Fibroblast of skin of left quadriceps (primary cell): ENCODE measurements at places on chromosomes 4 and X.

GRCh38 chr4:102321260-102321995, 23.9 kb downstream of the SLC39A8 start:
- DNase-seq: no peak

DNA sequence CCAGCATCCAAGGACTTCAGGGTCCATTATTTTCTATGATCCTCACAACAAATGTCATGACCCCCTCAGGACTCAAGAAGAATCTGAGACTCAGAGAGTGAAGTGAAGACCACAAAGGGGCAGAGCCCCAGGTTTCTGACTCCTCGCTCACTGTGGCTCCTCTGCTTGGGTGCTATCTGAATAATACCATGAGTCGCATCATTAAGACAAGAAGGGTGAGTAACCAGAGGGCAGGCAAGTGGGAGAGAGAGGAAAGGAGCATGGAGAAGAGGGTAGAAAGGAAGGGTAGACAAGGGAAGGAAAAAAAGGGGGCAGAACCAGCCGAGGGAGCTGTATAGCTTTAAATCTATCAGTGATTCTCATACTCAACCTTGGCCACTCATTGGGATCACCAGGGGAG, 15.5 kb upstream of the HSD17B10 start:
- no peak for DNase-seq

DNA sequence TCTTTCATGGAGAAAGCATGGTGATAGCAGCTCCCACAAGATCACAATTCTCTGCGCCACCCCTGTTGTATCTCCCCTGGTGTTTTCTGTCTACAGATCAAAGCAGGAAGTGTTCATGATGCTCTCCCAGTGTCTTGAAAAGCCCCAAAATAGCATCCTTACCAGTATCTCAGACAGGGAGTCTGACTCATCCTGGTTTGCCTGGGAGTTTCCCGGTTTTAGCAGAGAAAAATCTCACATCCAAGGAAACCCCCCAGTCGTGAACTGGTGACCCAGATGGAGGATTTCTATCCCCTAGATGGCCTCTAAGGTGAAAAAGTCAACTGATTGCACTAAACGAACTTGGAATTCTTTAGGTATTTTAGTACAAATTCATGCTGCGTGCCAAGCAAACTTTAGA, 64.3 kb upstream of the NR0B1 start:
- DNase-seq: no peak

DNA sequence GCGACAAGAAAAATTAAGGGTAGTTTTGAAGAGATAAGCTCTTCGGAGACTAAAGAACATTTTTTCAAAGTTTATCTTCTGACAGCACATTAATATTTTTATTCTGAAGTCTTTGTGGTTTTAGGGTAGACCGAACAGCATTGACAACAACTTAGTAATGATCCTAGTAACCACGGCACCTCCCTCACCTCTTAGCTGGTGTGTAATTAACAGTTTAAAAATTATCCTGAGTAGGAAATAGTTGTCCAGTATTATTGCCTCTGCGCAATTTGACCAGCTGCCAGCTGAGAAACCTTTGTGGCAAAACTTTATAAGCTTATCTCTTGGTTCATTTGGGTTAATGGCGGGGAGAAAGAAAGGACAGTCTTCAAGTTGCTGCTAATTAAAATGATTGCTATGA, 213.6 kb downstream of the CBLL2 start:
- no peak for DNase-seq

GRCh38 chr4:52250154-52250553, 199.1 kb downstream of the SPATA18 start:
- DNase-seq: peak; percentile 49

GRCh38 chr4:6299875-6300274, 30.2 kb downstream of the WFS1 start:
- no peak for DNase-seq

GRCh38 chr4:121041307-121042090, 30.8 kb downstream of the NDNF start:
- DNase-seq: no peak

DNA sequence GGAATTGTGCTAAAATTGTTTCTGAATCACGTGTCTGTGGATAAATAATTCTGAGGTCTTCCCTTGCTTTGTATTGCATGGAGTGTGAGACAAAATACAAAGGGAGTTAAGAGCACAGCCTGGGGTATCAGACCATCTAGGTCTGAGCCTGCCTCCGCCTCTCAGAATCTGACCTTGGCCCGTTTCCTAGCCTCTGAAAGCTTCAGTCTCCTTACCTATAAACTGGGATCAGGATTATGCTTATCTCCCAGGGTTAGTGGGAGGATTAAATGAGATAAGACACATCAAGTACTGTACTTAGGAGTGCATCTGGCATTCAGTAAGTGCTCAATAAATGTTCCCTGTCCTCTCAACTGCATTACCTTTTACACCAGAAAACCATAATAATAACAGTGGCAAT, 140.6 kb upstream of the TENM3 start:
- DNase-seq: no peak

GRCh38 chrX:31057291-31057690, 14.6 kb downstream of the FTHL17 start:
- DNase-seq: no peak

DNA sequence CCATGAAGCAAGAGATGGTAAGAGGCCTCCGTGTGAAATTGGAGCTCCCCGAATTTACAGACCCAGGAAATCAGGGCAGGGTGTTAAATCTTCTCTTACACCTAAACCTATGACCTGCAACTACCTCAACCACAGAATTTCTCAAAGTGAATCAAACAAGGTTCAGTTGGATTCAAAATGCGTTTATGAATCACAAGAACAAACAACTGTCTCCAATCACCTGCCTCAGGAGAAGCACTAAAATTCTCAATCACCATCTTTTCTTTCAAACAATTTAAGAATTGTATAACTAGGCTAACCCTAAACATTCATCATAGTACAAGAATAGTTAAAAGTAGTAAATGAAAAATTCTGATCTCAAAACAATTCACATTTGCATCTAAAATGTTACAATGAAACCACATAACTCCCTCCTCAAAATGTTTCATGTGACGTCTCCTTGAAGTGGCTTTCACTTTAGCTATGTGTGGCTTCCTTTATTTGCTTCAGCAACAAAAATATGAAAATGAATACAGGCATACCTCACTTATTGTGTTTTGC, 19.2 kb downstream of the PPP3CA start:
- DNase-seq: no peak
